ENCODE measurements at places on chromosomes 11 and 22. TPM values are rescaled to one million over a fixed set of nuclear protein-coding genes. Genes with fewer than 3 reads are reported as not detected.

The VSIG2 gene
- total RNA-seq, result under 0.01 TPM

The OR6T1 gene
- total RNA-seq, result not detected

The C11orf91 gene
- not detected for total RNA-seq

The FAM83F gene
- not detected for total RNA-seq

The OR8A1 gene
- total RNA-seq, result not detected

The ZNRF3 gene
- total RNA-seq, result 1.7 TPM

The PGM2L1 gene
- 2.6 TPM for total RNA-seq

- no peak for DNase-seq
Observed at GRCh38 chr11:37896016-37896415, 1298.0 kb upstream of the RAG2 start.

DNA sequence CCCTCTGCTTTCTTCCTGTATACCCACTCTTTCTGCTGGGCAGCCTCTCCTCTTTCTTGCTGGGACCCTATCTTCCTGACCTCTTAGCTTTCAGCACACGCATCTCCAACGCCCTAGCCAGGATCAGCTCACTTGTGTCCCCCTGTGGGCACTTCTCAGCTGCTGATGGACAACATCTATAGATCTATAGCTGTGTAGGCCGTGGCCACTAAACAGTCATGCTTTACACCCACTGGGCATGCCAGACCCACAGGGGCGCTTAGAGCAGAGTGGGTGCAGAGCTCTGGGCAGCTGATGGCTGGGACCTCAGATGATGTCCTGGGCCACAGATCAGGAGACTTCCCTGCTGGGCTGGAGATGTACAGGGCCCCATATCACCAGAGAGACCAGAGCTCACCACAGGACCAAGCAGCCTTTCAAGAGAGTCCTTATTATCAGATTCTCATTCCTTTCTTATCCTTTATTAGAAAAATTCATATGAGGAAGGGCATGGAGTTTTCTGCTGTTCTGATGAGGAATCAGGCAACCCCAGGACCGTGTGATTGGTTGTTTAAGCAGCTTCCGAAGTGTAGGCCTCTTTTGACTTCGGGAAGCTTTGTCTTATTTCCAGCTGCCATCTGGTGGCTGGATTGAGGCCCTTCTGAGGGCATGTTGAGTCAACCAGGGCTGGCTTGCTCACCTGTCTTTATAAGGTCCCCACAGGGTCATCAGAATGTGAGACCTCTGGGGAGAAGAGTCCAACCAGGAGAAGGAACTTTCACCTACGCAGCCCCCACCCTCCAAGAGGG, 60.5 kb downstream of the OSBP2 start:
- peak; percentile 80 for DNase-seq

DNA sequence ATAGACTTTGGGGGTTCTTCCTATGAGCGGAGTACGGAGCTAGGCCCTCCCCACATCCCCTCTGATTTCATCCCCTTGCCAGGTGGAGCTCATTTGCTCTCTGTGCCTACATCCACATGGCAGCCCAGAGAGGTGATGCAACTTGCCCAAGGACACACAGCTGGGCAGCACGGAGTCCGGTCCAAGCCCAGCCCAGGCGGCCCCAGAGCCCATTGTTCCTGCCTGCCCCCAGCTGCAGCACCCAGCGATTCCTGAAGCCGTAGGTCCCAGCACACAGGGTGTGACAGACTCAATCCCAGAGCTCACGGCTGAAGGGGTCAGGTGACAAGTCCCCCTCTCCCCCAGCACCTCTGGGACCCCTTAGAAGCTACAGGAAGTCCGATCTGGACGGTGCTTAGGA, 22.2 kb upstream of the RFPL3 start:
- DNase-seq, result no peak

GRCh38 chr22:17675584-17675983, 37.0 kb downstream of the BCL2L13 start:
- DNase-seq, result peak; percentile 27

GRCh38 chr22:27748751-27749191, 52.8 kb downstream of the MN1 start:
- peak; percentile 72 for DNase-seq

- DNase-seq, result no peak
Observed at GRCh38 chr22:37218399-37218770, 6.1 kb upstream of the SSTR3 start.

GRCh38 chr11:127552446-127552845, 551.9 kb upstream of the KIRREL3 start:
- no peak for DNase-seq

GRCh38 chr11:130451231-130452019, 3.0 kb downstream of the ADAMTS15 start:
- DNase-seq, result peak; percentile 27

DNA sequence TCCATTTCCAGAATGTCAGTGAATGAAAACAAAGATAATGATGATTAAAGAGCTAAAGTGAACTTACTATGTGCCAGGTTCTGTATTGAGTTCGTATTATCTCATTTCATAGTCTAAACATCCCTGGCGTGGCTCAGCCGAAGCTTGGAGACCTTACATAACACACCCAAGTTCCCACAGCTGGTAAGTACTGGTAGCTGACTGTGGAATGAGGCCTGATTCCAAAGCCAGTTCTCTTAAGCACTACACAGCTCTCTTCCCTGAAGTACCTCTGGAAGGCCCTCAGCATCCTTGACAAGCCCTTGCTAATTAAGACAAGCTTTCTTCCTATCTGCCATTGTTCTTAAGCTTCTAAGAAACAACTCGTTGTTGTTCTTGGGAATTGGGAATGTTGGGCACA, 28.6 kb upstream of the NCAM1 start:
- no peak for DNase-seq
